ENCODE measurements at places on chromosomes 11 and 22.

DNA sequence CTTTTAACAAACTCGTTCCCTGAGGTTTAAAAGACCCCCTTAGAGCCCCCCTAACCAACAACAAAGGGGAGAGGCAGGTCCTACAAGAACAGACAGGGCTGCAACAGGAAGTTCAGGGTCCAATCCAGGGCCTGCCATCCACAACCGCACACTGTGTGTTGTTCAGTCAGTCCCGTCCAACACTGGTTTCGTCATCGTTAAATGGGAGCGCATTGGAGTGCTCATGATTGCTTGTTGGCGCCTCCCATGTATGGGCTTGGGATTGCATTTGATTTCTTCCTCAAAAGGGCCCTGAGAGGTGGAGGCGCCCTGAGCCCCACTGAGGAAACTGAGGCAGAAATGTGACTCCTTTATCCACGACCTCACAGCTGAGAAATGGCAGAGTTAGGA is 174.1 kb downstream of the MN1 start:
- peak; percentile 30 for DNase-seq

- DNase-seq = no peak
Observed at GRCh38 chr11:457111-457760, 7.2 kb downstream of the PTDSS2 start.

- DNase-seq = no peak
Observed at GRCh38 chr11:74319139-74319816, 7.8 kb upstream of the P4HA3 start.

DNA sequence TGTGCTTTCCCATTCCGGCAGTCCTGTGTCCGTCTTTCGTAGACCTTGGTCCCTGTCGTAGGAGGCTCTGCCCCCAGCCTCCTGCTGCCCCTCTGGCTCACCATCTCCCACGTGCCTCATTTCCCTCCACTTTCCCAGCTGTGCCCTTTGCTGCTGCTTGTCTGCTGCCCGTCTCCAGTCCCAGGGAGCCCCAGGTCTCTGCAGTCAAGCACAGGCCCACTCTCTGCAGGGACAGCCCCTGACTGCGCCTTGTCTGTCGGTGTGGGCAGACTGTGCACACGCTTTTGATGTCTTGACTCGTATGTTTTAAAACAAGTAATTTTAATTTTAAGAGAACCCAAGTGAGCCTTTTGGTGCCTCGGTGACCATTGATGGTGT is 12.4 kb downstream of the DGCR8 start:
- DNase-seq = no peak

DNA sequence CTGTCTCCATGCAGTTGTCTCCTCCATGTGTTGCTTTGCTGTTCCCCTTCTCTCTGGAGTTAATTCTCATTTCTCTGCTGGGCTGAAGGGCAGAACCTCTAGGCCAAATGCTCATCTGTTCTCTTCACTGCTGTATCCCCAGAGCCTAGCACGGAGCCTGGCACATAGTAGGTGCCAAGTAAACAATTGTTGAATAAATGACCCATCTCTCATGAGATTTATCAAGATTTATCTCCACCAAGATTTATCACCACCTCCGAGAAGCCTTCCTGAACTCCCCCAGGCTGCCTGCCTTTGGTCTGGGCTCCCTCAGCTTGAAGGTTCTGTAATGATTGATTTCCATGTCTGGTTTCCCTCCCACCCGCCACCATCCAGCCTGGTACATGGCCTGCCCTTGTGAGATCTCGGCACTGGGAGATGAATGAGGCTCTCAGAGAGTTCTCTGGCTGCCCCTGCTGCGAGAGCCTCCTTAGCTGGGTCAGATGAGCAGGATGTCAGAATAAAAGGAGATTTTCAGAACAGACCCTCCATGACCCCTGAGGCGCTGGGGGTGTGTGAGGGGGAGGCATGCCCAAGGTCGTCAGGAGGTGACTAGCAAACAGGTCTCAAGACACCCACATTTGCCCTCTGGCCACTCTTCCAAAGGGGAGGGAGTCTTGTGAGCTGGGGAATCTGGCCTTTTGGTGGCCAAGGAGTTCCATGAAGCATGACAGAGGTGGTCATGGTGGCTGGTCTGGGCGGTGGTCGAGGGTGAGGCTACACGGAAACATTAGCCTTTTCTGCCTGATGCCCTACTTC is 2.4 kb upstream of the GDPD5 start:
- no peak for DNase-seq

- no peak for DNase-seq
Observed at GRCh38 chr11:78685156-78685555, 110.5 kb upstream of the NARS2 start.

DNA sequence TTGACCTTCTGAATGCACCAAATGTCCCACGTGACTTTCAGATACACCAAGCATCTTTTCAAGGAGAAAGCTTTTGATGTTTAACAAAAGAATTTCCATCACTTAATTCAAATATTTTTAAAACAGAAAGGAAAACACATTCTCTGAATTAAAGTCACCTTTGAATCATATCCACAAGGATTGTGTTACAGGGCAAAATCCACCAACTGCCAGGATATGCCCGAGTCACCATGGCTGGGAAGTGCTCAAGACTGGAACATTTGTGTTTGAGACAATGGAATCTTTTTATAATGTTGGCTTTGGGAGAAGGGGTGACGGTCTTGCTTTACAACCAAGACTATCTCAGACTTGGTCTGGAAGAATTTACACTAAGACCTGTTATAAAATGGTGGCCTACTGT is 40.8 kb downstream of the BID start:
- no peak for DNase-seq

- DNase-seq = no peak
Observed at GRCh38 chr11:105699203-105699602, 89.3 kb downstream of the GRIA4 start.

GRCh38 chr11:121703201-121703600 is 250.4 kb upstream of the SORL1-AS1 start:
- DNase-seq = no peak

GRCh38 chr22:42857845-42858481 is 890 bp upstream of the ARFGAP3 start:
- DNase-seq = no peak

GRCh38 chr11:27281276-27281675 is 81.7 kb downstream of the CCDC34 start:
- DNase-seq = no peak

GRCh38 chr22:36873614-36874308 is 13.0 kb downstream of the NCF4 start:
- peak; percentile 88 for DNase-seq

DNA sequence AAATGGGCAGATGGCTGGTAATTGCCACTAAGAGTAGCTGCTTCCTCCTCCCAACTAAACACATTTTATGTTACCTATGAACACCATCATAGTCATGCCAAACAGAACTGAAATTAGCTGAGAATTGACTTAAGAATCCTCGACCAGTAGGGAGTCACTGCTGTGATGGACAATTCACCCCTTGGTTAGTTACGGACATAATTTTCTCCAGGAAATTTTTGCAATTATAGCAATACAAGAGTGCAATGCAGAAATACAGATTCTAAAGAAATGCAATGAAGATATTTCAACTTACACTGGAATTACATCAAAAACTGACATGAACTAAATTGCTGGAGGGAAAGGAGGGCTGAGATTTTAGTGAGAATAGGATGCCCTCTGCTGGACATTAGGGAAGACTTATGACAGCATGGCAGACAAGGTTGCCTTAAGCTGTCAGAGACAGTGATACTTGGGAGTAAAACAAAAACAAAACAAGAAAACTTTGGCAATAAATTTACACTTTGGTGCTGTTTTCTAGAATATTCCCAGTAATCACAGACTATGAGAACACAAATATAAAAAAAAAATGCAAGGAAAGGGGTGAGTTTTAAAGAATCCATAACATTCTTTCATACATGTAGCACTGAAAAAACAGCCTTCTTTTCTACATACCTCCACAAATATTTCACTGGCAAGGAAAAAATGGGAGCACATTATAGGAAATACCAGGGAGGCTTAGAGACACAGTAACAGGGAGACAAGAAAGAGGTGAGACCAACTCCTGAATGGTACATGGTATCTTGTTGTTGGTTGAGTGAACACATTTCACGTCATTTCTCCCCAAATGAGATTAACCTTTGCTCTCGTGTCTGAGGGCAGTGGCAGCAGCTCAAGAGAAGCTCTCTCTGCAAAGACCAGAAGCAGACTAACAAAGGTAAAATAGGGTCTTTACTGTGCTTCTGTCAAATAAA is 11.2 kb upstream of the PPP2R1B start:
- peak; percentile 85 for DNase-seq

DNA sequence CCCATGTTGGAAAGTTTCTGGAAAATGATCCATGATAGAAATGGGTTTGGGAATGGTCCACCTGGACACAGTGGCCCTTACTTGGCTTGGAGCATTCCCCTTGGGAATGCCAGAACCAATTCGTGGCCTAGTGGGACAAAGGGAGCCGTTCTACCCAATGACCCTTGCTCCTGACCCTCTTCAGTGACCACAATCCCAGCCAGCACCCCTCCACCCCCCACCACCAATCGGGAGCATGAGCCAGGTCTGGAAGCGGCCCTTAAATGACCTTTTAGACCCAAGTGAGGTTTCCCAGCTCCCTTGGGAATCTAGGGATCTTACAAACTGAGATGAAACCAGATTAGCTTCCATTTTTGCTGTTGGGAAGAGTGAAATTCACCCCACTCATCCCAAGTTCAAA is 51.3 kb upstream of the CDON start:
- no peak for DNase-seq

GRCh38 chr11:74138021-74138420 is 32.8 kb downstream of the C2CD3 start:
- no peak for DNase-seq

DNA sequence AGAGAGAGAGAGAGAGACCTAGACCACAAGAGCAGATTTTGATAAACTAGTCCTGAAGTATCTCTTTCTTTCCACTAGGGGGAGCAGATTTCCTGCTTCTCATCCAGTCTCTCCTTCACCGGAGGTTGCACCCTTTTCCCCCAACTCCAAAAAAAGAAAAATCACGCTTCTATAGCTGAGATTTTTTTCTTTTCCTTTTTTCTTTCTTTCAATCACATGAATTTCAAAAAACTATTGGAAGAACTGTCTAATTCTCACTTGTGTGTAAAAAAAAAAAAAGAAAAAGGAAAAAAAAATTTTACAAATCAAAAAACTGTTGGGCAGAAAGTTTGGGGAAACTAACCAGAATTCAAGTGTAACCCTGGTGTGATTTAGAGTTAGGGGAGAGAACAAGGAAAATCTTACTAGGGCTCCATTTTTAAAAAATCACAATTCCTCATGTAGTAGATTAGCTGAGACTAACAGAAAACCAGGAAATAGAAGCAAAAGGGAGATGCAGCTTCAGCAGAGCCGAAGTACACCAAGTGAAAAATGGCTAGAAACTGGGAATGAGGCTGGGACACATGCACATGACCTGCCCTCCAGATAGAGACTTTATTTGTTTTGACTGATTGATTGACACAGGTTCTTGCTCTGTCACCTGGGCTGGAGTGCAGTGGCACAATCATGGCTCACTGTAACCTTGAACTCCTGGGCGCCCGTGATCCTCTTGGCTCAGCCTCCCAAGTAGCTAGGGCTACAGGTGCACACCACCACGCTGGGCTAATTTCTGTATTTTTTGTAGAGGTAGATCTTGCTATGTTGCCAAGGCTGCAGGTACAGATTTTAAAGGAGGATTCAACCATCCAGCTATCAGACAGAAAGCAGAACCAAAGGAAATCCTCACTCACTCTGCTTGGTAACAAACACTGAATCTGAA is 27.1 kb downstream of the SDHD start:
- DNase-seq = peak; percentile 39

DNA sequence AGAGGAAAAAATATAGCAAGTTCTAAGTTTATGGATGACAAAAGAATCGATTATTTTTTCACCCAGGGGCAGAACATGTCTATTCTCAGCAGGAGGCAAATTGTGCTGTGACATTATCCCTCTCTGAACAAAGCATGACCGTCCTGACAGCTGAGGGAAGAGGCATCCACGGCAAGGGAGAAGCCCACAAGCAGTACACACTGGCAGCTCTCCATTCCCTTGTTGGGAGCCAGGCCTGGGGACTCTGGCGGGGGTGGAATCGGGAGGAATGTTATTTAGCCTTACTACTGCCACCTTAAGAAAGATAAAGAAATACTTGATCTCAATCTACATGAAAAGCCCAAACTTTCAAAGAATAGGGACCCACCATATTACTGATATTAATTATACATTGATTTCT is 3.4 kb downstream of the KIRREL3 start:
- DNase-seq = no peak

DNA sequence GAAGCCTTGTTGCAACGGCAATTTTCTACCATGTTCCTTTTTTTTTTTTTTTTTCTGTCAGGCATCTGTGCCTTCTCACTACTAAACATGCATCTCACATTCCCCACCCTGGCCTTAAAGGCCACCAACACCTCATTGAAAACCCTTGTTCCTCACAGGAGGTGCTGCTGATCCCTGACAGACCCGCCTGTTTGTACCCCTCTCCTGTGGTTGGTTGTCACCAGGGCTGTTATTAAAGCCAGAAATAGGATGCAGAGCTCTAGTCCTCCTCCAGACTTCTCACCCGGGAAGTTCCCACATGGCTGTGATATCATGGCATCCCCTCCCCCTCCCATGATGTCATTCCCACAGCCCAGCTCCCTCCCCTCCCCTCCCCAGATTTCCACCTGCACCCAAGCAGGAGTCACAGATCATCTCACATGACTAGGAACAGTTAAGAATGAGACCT is 302.8 kb upstream of the NCAM1 start:
- DNase-seq = no peak

DNA sequence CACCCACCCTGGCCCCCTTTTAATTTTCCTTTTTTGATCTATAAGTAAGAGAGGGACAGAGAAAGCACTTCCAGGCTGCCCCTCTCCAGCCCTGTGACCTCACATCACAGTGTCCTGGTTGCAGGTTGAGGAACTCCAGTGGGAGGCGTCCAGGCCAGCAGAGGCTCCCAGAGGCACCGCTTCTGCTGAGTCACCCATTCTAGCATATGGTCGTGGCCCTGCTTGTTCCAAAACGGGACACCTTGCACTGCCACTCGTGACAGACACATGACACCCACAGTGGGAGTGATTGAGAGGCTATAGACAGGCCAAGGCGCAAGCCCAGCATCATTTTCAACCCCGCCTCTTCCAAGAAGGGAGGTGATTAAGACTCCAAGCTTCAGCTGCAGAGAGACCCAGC is 16.0 kb upstream of the TMPRSS4 start:
- DNase-seq = no peak

GRCh38 chr22:45224988-45225731 is 15.5 kb downstream of the KIAA0930 start:
- DNase-seq = no peak

DNA sequence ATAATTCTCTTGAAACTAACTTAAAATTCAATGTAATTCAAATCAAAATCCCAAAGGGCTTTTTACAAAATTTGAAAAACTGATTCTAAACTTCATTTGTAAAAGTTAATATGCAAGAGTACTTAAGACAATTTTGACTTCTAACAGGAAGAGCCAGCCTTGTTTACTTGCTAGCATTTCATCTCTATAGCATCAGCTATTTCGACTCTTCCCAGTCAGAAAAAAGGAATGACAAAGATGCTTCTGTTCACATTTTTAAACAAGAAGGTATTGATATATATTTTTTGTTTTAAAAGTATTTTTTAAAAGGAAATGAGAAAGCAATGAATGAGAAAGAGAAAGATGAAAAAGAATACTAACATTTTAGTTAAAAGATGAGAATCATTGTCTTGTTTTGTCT is 16.4 kb downstream of the SLN start:
- no peak for DNase-seq
